ENCODE measurements at places on chromosomes 5 and 9.

DNA sequence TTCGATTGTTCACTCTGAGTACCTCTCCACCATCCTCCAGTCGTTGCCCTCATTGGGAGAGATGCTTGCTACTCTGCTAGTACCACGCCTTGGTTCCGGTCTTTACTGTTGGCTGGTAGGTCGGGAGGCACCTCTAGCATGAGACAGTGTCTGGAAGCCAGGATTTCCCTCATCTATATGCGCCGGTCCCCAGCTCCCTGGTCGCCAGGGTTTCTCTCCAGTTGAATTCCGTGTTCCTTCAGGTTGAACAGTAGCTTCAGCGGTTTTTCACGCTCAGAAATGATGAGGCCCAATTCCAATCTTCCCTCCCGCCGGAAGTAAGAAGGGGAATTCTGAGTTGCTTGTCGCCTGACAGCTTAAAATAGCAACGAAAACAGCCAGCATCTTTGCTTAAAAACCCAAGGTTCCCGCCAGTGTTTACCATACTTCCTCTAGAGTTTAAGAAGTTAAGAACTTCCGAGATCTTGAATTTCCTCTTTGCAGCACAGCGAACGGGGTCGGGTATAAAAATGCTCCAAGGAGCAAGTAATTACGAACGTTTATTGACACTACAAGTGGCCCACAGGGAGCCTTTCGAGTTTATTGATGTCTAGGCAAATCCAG lies 1.3 kb upstream of the ST8SIA4 start:
- DNase-seq: peak; percentile 36

- DNase-seq: no peak
Observed at GRCh38 chr5:89299998-89300397, 417.0 kb upstream of the MEF2C start.

DNA sequence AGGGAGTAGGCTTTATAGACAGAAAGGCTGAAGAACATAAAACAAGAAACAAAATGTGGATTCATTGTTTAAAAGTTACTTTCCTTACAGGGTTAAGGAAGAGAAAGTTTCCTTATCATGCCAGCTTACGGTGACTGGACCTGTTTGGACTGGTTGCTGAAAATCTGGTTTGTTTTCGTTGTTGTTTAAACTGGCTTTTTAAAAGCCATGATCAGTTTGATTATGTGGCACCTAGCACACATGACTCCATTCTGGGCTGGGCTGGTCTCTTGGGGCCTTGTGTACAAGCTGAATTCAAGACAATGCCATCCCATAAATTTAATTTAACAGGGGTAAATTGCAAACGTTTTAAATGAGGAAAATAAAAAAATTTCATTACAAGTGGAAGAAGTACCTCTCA lies 18.4 kb upstream of the ZNF474 start:
- DNase-seq: no peak

- DNase-seq: no peak
Observed at GRCh38 chr5:145585443-145586148, 249.5 kb downstream of the PRELID2 start.

- no peak for DNase-seq
Observed at GRCh38 chr5:136103118-136103517, 29.5 kb upstream of the SMAD5 start.

DNA sequence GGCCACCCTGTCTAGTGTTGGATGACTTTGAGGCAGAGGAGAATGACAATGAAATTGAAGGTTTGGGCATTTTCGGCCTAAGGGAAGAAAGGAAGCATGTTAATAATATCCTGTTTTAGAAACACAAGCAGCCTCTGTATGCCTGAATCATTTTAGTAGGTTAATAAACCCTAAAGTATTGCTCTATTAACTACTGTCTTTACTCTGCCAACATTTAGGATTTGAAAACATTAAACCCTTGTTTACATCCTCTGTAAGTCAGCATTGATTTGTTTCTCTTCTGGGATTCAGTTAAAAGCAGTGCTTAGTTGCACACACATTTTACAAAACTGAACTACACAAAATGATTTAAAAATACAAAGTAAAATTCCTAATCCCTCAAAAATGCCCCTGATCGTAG lies 358.9 kb downstream of the ARRDC3 start:
- no peak for DNase-seq

DNA sequence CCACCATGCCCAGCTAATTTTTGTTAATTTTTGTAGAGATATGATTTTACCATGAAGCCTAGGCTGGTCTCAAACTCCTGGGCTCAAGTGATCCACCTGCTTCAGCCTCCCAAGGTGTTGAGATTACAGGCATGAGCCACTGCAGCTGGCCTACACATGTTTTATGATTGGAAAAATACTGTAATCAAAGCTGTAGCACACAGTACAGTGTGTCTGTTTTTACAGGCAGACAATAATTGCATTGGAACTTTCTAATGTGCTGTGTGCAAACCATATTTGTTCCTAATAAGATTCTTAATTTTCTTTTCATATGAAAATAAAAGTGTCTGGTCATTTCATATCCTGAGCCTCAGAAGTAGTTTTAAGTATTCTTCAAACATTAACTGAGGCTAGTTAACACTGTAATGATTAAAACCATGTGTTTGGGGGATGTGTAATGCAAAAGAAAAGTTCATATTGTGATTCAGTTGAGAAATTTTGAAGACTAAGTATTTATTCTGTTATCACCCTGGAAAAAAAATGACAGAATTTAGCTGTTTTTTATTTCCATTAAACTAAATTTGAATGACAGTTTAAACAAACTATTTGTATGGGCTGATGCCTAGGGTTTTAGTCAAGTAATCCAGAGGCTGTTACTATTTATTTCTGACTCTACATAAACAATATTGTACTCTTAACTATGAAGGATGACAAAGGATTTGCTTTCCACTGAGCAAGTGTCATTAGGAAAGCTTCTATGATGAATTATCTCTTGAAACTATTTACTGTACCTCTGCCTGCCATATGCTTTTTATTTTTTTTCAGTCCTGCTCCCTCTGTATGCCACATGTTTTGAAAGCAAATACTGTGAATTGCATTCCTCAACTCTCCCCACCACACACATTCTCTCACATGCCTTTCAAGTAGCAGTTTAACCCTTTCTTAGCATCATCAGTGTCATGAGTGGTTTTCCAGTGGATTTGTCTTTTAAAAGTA lies 111.5 kb downstream of the MTREX start:
- DNase-seq: no peak

GRCh38 chr5:73365301-73365853 lies 83.2 kb downstream of the FOXD1 start:
- DNase-seq: no peak

- no peak for DNase-seq
Observed at GRCh38 chr5:1013948-1014301, 5.3 kb downstream of the NKD2 start.

DNA sequence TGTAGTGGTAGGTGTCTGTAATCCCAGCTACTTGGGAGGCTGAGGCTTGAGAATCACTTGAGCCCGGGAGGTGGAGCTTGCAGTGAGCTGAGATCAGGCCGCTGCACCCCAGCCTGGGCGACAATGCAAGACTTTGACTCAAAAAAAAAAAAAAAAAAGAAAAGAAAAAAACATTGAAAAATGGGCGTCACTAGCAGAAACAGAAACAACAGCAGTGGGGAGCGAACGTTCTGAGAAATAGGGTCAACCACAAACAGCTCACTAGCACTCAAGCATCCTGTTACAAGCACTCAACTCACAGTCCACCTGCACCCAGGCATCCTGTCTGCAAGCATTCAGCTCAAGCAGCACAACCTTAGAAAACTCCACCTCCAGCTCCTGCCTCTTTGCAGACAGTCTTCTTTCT lies 17.2 kb downstream of the TRIM14 start:
- peak; percentile 83 for DNase-seq

DNA sequence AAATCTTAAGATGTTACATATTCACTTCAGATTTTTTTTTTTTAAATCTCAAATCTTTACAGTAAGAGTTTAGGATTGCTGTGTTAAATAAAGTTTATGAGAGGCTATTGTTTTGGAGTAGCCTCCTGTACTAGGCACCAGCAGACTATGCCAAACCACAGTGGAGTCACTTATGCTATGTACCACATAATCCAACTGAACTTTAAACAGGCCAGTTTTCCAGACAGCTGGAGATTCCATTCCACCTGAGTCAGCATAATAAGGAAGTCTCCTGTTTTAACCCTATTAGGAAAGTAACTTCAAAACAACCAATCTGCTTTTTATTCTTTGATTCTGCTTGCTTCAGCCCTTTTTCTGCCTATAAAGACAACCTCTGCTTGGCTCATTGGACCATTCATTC lies 205.2 kb downstream of the CSNK1G3 start:
- no peak for DNase-seq

DNA sequence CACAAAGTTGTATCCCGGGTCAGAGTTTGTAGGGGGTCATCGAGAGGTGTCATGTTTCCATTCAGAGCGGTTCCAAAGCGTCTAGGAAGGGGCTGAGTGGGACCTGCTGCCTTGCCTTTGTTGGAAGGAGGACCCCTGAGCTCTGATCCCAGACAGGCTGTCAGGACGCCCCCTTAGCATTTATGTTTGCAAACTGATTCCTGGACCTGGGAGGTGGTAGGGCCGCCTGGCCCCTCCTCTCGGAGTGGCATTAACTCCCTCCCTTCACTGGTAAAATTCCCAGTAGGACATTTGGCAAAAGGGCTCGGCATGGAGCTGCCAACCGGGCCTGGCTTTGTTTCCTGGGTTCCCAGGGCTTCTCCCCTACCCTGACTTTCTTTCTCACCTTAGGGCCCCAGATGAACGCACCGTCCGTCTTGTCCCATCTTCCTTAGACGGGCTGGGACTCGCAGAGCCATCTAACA lies 2.5 kb downstream of the JADE2 start:
- DNase-seq: no peak

DNA sequence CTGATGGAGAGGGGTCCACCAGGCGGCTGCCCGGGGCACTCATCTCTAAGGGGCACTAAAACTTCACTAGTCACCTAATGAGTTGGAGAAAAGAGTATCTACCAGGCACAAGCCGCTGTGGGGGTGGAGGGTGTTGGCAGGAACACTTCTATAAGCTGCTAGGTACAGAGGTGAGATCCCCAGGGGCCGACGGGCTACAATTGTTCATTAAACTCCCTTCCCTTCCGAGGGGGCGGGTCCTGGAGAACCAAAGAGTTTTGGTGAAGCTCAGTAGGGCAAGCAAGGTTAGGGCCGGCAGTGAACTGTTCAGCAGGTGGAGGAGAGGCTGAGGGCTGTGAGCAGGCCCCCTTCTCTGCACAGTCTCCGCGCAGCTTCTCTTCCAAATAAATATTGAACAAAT lies 78.7 kb upstream of the ARAP3 start:
- no peak for DNase-seq

GRCh38 chr5:154298065-154298464 lies 107.5 kb downstream of the GALNT10 start:
- no peak for DNase-seq

DNA sequence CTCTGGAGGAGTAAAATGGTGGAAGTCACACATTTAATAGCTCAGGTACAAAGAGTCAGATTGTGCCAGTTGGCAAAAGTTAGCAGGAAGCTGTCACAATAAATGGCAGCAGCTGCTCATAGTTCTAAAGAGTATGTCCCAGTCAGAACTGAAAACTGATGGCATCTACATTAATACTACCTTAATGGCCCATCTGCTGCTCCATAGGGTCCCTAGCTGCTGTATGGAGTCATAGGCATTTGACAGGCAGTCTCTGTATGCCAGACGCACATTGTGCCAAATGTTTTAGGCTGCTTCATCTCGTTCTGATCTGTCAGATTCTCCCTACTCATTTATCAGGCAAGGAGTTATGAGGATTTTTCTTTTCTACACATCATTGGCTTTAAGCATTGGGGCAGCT lies 515.8 kb upstream of the ARRDC3 start:
- no peak for DNase-seq

All from activated gamma-delta T cell treated with Interleukin-2 at 50 U/mL for 16 hours (primary cell).